ENCODE measurements at places on chromosomes 5 and 9.

DNA sequence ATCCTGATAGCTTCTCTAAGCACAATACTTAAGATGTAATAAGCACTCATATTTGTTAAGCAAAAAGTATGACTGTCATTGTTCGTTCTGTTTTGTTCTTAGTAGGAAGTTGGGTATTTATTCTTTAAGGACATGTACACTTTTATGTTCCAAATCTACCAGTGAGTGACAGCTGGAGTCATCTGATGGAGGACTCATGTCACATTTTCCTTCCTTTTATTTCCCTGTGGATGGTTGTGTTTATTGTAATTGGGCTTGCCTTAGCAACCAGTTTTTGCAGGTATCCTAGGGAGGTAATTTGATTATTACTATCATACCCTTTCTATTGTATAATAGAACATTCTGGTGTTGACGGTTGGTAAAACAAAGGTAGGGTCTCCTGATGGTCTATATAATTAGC is 145.7 kb downstream of the ZSWIM6 start:
- no peak for DNase-seq

GRCh38 chr5:7329712-7330111 is 66.2 kb upstream of the ADCY2 start:
- DNase-seq: no peak

DNA sequence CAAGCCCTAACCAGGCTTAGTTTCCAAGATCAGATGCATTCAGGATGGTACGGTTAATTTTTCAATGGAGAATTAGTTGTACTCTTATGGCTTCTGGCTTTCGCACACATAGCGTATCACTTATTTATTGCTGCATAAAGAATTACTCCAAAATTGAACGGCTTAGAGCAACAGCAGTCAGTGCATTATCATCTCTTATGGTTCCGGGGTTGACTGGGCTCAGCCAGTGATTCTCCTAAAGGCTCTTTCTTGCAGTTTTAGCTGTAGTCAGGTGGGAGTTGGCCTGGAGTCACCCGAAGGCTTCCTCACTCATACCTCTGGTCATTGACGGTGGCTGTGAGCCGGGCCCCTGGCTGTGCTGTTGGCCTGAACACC is 595 bp upstream of the GRHPR start:
- DNase-seq: no peak

GRCh38 chr5:66410122-66410521 is 186.1 kb upstream of the MAST4 start:
- DNase-seq: no peak

DNA sequence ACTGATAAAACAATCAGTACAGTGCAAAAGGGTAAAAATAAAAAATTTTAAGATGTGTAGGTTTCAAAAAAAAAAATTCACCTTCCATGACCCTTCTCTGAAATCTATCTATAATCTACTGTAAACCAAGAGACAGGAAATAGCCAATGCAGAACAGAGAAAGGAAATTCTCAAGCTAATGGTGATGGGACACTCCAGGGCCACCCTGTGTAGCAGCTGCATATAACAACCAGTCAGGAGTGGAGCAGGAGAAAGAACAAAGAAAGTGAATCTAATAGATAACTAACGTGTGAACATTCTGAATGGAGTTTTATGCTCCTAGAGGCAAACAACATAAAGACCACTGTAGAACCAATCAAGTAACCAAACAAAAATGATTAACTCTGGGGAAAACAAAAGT is 16.6 kb downstream of the SPTLC1 start:
- no peak for DNase-seq

DNA sequence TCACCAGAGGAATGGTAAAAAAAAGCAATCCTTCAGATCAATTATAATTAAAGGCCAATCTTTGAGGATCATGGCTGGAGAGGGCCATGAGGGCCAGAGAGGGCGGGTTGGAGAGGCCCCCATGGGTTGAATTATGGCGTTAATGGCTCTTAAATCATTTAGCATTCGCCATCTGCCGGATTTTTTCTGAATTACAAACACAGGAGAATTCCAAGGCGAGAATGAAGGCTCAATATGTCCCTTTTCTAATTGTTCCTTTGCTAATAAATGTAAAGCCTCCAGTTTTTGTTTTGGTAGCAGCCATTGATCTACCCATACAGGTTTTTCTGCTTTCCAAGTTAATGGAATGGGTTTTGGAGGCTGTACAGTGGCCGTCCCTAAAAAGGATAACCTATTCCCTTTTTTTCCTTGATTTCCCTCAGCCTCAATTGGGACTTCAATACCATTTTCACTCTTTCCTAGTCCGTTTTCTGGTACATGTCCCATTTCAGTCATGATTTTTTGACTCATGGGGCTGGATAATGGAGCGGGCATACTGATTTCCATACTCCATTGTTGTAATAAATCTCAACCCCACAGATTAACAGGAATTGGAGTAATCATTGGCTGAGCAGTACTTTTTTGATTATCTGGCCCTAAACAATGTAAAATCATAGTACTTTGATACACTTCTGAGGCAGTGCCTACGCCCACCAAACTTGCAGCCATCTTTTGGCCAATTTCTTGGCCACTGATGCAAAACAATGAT is 6.7 kb upstream of the TMEM141 start:
- no peak for DNase-seq
